ENCODE measurements at places on chromosomes 4 and X. TPM values are rescaled to one million over a fixed set of nuclear protein-coding genes. Genes with fewer than 3 reads are reported as not detected.

DNA sequence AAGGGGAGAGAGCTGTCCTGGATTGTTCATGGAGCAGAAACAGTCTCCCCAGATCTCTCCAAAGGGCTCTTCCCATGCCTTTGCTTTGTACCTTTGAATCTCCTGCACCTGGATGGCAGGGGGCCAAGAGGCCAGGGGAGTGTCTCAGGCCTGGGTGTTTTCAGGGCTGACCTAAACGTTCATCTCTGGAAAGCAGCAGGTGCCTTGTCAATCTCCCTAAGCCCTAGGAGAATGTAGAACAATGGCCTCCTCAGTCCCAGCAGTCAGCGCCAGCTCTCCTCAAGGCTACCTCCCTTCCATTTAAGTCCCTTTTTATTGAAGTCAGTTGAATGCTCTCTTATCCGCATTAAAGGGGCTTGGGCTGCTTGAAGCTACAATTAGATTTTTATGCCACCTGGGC lies 31.2 kb upstream of the NSUN7 start:
- H3K36me3 ChIP-seq, result no peaks in the 10 kb centered on the region
- no peak overlapping the region for H3K27ac ChIP-seq
- H3K4me1 ChIP-seq, result peaks cover 3% of the 10 kb centered on the region
- H3K27me3 ChIP-seq, result peaks cover 3% of the 10 kb centered on the region
- H3K4me3 ChIP-seq, result no peak overlapping the region

GRCh38 chr4:90030953-90031352 lies 96.2 kb upstream of the CCSER1 start:
- H3K27me3 ChIP-seq, result no peaks in the 10 kb centered on the region
- no peak for DNase-seq
- peaks cover 2% of the 10 kb centered on the region for H3K36me3 ChIP-seq
- H3K4me3 ChIP-seq, result no peak overlapping the region
- no peak overlapping the region for H3K27ac ChIP-seq
- H3K4me1 ChIP-seq, result peaks cover 29% of the 10 kb centered on the region

- no peaks in the 10 kb centered on the region for H3K4me1 ChIP-seq
- no peaks in the 10 kb centered on the region for H3K36me3 ChIP-seq
- peaks cover 2% of the 10 kb centered on the region for H3K27me3 ChIP-seq
- no peak for DNase-seq
These were observed 46.9 kb upstream of the PABPC1L2A start for GRCh38 chrX:73126240-73126639.

GRCh38 chrX:24969812-24970211 lies 46.0 kb downstream of the ARX start:
- no peak overlapping the region for H3K4me3 ChIP-seq
- no peaks in the 10 kb centered on the region for H3K27me3 ChIP-seq
- no peak for DNase-seq
- H3K4me1 ChIP-seq, result no peaks in the 10 kb centered on the region
- H3K36me3 ChIP-seq, result peaks cover 3% of the 10 kb centered on the region

DNA sequence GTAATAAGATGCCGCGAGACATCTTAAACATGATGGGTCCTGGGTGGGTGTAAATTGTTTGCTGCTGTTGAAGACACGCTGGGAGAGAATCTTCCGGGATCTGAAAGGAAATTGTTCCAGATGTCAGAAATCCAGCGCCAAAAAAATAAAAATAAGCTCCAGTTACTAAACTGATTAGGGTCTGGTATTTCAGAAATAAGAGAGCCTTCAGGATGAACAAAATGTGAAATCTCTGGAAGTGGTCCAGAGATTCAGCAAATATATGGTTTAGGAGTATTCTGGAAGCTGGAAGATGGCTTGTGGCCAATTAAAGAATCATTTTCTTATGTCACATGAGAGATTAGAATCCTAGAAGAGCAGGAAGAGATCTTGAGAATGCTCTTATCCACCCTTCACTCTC lies 75.8 kb upstream of the NHS start:
- no peak overlapping the region for H3K4me3 ChIP-seq
- no peak overlapping the region for H3K27ac ChIP-seq
- no peaks in the 10 kb centered on the region for H3K36me3 ChIP-seq
- H3K4me1 ChIP-seq, result no peaks in the 10 kb centered on the region

DNA sequence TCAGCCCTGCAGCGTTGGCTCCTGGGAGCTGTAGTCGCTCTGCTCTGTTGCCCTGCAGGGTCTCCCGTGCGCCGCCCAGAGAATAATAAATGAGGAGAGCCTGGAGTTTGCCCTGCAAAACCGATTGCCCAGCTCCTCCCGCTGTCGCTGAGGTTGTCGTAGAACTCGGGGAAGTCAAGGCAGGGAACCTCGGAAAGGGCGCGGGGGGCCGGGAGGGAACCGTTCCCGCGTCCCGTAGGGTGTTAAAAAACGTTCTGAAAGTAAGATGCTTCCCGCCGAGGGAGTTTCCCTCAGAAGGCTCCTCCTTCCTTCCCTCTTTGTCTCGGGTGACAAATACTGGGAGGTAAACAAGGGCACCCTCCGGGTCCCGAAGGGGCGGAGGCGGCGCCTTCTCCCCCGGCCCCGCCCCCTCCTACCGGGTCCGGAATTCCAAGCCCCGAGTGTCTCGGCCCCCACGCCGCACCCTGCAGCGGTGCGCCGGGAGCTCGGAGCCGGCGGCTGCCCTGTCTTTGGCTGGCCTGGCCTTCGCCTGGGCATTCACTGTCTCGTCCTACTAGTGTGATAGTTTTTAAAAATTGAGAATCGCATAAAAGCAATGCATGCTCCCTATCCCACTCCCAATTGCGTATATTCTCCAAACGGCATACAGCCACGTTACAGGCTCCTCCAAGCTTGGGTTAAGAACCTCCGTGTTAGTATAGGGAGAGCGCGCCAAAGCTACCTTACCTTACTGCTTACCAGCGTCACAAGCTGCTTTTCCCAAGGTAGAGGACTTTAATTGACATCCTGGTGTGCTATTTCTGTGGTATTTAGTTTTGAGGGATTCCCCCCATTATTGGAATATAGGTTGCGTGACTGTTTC lies 964 bp upstream of the HMGB2 start:
- H3K4me3 ChIP-seq, result peak overlapping the region; percentile 96
- H3K27me3 ChIP-seq, result no peaks in the 10 kb centered on the region

GRCh38 chr4:46979283-46979682 lies 14.1 kb downstream of the GABRA4 start:
- H3K27me3 ChIP-seq, result no peaks in the 10 kb centered on the region
- H3K36me3 ChIP-seq, result no peaks in the 10 kb centered on the region
- no peak overlapping the region for H3K4me3 ChIP-seq
- H3K4me1 ChIP-seq, result peaks cover 2% of the 10 kb centered on the region

GRCh38 chrX:45628041-45628440 lies 427.4 kb upstream of the DIPK2B start:
- no peaks in the 10 kb centered on the region for H3K36me3 ChIP-seq
- H3K27ac ChIP-seq, result no peak overlapping the region
- no peak overlapping the region for H3K4me3 ChIP-seq
- H3K4me1 ChIP-seq, result no peaks in the 10 kb centered on the region
- DNase-seq, result no peak

DNA sequence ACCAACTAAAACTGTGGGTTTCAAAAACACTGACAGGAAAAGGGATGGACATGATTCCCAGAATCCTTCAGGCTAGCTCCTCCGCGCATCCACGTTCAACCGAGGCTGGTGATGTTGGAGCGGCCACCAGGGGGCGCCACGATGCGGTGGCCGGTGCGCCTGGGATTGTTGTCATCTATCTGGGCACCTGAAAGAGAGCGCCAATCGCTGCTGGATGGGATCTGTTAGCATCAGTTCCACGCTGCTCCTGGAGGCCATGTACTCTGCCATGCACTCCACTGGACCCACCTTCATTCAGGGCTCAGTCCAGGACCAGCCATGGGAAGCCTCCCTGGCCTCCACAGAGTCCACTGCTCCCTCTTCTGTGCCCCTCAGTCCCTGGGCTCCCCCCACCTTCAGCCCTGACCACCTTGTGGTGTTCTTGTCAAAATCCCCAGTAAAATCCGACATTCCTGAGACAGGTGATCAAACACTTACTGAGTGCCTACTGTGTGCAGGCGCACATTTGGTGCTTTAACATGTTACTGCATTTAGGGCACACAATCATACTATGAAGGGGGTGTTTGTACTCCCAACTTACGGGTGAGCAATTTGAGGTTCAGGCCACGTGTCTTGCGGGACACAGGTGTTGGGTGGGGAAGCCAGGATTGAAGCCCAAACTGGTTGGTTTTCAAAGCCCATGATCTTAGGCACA lies 71.1 kb downstream of the CRMP1 start:
- H3K4me3 ChIP-seq, result no peak overlapping the region
- peaks cover 2% of the 10 kb centered on the region for H3K27me3 ChIP-seq
- DNase-seq, result no peak
- H3K27ac ChIP-seq, result no peak overlapping the region

GRCh38 chr4:12488672-12489071 lies 995.5 kb downstream of the RAB28 start:
- DNase-seq, result no peak
- H3K27me3 ChIP-seq, result no peaks in the 10 kb centered on the region
- no peak overlapping the region for H3K4me3 ChIP-seq
- no peaks in the 10 kb centered on the region for H3K4me1 ChIP-seq
- H3K36me3 ChIP-seq, result no peaks in the 10 kb centered on the region

GRCh38 chr4:6132716-6133115 lies 67.6 kb downstream of the JAKMIP1 start:
- no peaks in the 10 kb centered on the region for H3K36me3 ChIP-seq
- no peaks in the 10 kb centered on the region for H3K4me1 ChIP-seq
- no peak overlapping the region for H3K27ac ChIP-seq
- no peak overlapping the region for H3K4me3 ChIP-seq
- H3K27me3 ChIP-seq, result no peaks in the 10 kb centered on the region

DNA sequence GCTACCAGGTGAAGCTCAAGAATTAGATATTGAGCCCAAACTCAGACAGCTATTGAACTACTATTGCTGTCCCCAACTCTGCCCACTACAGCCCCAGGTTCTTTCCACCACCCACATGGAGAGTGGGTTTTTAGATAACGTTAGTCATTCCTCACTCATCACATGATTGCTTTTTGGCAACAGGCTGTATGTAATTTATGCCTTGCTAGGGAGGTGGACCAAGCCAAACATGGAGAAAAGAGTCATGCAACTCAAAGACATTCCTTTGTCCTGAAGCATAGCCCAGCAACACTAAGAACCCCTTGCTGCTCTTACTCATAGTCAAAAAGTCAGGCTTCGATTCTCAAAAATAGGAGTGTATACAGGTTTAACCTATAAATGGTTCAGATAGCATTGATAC lies 275.9 kb upstream of the VCX3A start:
- no peaks in the 10 kb centered on the region for H3K36me3 ChIP-seq
- H3K27ac ChIP-seq, result no peak overlapping the region
- no peak for DNase-seq
- H3K4me3 ChIP-seq, result no peak overlapping the region
- no peaks in the 10 kb centered on the region for H3K4me1 ChIP-seq
- H3K27me3 ChIP-seq, result no peaks in the 10 kb centered on the region

- no peak for DNase-seq
- no peaks in the 10 kb centered on the region for H3K4me1 ChIP-seq
- no peak overlapping the region for H3K27ac ChIP-seq
These were observed 317.6 kb downstream of the DKK2 start for GRCh38 chr4:106718548-106718947.

DNA sequence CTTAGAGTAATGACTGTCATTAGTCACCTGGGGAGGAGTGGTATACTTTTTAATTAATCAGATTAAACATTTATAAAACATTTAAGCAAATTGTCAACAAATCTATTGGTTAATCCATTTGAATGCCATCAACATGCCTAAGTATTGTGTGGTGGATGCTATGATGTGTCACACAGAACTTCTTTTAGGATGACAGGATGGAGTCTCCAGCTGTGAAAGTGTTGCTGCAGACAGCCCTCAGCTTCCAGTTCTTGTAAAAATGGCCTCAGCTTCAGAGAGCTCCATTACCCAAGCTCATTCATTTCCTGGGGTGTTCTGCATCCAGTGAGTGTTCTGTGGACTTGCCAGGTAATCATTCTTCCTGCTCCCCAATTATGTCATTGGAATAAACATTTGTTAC lies 74.3 kb upstream of the CLNK start:
- H3K4me1 ChIP-seq, result peaks cover 2% of the 10 kb centered on the region
- no peak overlapping the region for H3K4me3 ChIP-seq
- no peaks in the 10 kb centered on the region for H3K36me3 ChIP-seq
- H3K27ac ChIP-seq, result no peak overlapping the region
- no peaks in the 10 kb centered on the region for H3K27me3 ChIP-seq
- DNase-seq, result no peak

- no peak overlapping the region for H3K4me3 ChIP-seq
- H3K27me3 ChIP-seq, result peaks cover 9% of the 10 kb centered on the region
- no peaks in the 10 kb centered on the region for H3K4me1 ChIP-seq
- DNase-seq, result no peak
- H3K27ac ChIP-seq, result no peak overlapping the region
These were observed 88.6 kb upstream of the WDR1 start for GRCh38 chr4:10205223-10205622.

GRCh38 chr4:38068107-38068506 lies 107.9 kb downstream of the PTTG2 start:
- peaks cover 16% of the 10 kb centered on the region for H3K4me1 ChIP-seq
- H3K27ac ChIP-seq, result no peak overlapping the region
- no peak overlapping the region for H3K4me3 ChIP-seq

- no peak for DNase-seq
- peaks cover 46% of the 10 kb centered on the region for H3K4me1 ChIP-seq
- no peak overlapping the region for H3K27ac ChIP-seq
- H3K36me3 ChIP-seq, result peaks cover 6% of the 10 kb centered on the region
These were observed 35.4 kb upstream of the STS start for GRCh38 chrX:7112071-7112470.

DNA sequence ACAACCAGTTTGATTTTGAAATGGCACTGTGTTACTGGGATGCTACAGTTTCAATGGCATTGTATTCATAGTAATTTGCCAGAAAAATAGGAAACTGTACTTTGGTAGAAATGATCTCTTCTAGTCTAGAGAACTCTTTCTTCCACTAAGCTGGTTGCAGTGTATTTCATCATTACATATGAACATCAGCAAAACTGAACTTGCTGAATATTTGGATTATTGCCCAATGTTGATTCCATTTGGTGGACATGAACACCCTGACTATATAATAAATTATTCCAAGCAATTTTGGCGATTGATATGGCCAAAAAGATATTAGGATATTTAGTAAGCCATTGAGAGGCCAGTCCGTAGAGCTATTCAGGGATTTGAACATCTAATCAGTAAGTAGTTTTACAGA lies 191.8 kb upstream of the CXorf66 start:
- H3K27me3 ChIP-seq, result no peaks in the 10 kb centered on the region
- no peak overlapping the region for H3K27ac ChIP-seq
- no peaks in the 10 kb centered on the region for H3K36me3 ChIP-seq
- no peak overlapping the region for H3K4me3 ChIP-seq
- no peak for DNase-seq

WDR17 gene
- total RNA-seq, result 5.7 TPM

AFF2 gene
- total RNA-seq, result 3.4 TPM

PCDH10 gene
- not detected for total RNA-seq

PNMA3 gene
- 1.2 TPM for total RNA-seq

COL25A1 gene
- not detected for total RNA-seq

GAGE2A gene
- not detected for total RNA-seq

CRMP1 gene
- total RNA-seq, result not detected

FAT1 gene
- total RNA-seq, result not detected

PPP4R3C gene
- total RNA-seq, result not detected

MAGEC2 gene
- total RNA-seq, result not detected
